ENCODE measurements at places on chromosomes 12 and 14.

GRCh38 chr14:72554401-72554800 is 339.5 kb downstream of the DPF3 start:
- DNase-seq, result no peak

DNA sequence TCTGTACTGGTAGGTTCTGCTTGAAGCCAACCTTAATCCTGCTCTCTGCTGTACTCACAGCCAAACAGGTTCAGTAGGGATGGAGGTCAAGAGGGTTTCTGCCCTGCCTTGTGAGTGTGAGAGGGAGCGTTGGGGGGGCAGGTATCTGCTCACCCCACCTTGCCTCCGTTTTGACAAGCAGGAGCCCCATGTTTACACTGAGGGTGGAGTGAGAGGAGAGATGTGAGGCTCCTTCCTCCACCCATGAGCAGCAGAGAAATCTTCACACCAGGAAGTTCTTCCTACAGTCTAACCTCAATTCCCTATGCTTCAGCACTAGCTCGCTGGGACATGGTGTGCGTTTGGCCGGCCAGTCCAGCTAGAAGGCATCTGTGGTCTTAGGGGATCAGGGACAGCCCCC is 4.2 kb downstream of the KRT80 start:
- no peak for DNase-seq

GRCh38 chr14:39393289-39393688 is 38.9 kb downstream of the FBXO33 start:
- DNase-seq, result no peak

DNA sequence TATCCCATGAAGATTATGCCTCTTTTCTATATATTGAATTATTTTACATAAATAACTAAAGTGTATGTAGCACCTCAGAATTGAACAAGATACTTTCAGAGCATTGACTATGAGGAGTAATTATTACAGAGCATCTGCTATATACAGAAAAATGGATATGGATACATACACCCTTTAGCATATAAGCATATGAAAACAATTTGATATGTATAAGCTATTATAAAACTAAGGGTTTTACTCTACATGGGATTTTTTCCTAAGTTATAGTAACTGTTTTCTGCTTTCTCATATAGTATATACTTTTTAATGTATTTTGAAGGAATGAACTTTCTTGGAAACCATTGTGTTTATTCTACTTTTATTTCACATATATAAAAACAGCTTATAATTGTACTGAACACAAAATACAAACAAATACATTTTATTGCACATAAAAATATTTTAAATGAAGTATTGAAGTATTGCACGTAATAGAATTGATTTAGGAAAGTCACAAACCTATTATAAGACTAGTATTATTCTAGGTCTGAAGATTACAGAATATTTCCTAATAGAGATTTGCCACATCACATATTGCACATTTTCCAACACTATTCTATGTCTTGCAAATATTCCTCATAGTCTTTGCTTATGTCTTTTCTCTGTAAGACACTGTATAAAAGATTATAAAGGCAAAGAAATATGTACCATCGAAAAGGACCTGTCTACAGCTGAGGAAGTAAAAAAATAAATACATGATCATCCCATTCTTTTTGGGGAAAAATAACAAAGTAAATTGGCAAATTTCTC is 8.4 kb downstream of the CD69 start:
- DNase-seq, result no peak

GRCh38 chr12:116455540-116456329 is 103.4 kb upstream of the MAP1LC3B2 start:
- no peak for DNase-seq

GRCh38 chr12:64160021-64160710 is 61.9 kb downstream of the KICS2 start:
- no peak for DNase-seq
